Endothelial cell of umbilical vein (primary cell): ENCODE measurements at places on chromosomes 13 and 19. TPM values are rescaled to one million over a fixed set of nuclear protein-coding genes. Genes with fewer than 3 reads are reported as not detected.

Gene AMER2
- not detected in 2 replicates for polyA plus RNA-seq

Gene TINCR
- 0.01 TPM in 1 of 2 replicates, not detected in the other for polyA plus RNA-seq

Gene KLK2
- not detected in 2 replicates for polyA plus RNA-seq

Gene RRAS
- 250 and 329 TPM in 2 replicates for polyA plus RNA-seq

Gene SIGLECL1
- not detected in 2 replicates for polyA plus RNA-seq

Gene ENOX1
- 0.17 and 0.19 TPM in 2 replicates for polyA plus RNA-seq

- peak overlapping the region; percentile 58 for H3K27ac ChIP-seq
- no peak overlapping the region for H3K4me3 ChIP-seq
- H3K27me3 ChIP-seq, result no peaks in the 10 kb centered on the region
- DNase-seq, result peak; percentile 77
- peaks cover 28% of the 10 kb centered on the region for H3K4me1 ChIP-seq
- H3K36me3 ChIP-seq, result peaks cover 3% of the 10 kb centered on the region
Observed at GRCh38 chr13:28449826-28450773, 44.8 kb downstream of the FLT1 start.

- no peaks in the 10 kb centered on the region for H3K27me3 ChIP-seq
- H3K27ac ChIP-seq, result no peak overlapping the region
- peaks cover 9% of the 10 kb centered on the region for H3K4me1 ChIP-seq
- H3K36me3 ChIP-seq, result peaks cover 30% of the 10 kb centered on the region
- H3K4me3 ChIP-seq, result no peak overlapping the region
Observed at GRCh38 chr19:44882063-44882462, 9.0 kb upstream of the TOMM40 start.

DNA sequence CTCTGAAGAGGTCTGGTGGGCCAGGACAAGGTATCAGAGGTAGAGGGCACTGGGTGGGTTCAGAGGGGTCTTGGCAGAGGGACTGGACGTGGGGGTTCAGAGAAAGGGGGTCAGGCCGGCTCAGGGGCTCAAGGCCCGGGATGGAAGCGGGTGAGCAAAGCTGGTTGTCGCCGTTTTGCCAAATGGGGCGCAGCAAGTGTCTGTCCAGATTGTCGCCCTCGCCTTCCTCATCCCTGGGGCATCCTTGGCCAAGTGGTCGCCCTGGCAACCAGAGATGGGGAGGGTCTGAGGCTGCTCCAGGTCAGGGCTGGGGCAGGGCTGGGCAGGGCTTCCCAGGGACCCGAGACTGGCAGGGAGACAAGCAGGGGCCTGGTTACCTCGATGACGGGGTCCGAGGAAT lies 6.8 kb downstream of the DOHH start:
- no peaks in the 10 kb centered on the region for H3K4me1 ChIP-seq
- H3K27me3 ChIP-seq, result no peaks in the 10 kb centered on the region
- no peak overlapping the region for H3K4me3 ChIP-seq
- no peak overlapping the region for H3K27ac ChIP-seq
- DNase-seq, result no peak

DNA sequence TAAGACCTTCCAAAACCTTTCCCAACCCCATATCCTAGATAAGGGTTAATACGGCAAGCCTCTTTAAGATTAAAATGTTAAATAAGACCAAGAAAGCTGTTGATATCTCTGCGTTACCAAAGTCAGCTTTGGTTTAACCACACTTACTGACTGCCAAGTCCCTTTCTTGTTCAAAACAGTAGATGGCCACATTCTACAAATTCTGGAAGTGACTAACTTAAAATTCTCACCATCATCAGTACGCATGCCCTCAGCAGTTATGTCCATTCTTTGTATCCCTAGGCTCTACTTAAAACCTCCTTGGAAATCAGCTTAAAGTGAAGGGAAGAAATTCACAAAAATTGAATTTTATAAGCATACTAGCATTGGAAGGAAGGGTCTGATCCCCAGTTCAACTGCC lies 23.6 kb downstream of the SOHLH2 start:
- H3K27me3 ChIP-seq, result no peaks in the 10 kb centered on the region
- no peak overlapping the region for H3K27ac ChIP-seq
- H3K4me3 ChIP-seq, result no peak overlapping the region
- no peak for DNase-seq
- no peaks in the 10 kb centered on the region for H3K4me1 ChIP-seq

- peaks cover 24% of the 10 kb centered on the region for H3K36me3 ChIP-seq
- DNase-seq, result no peak
- no peaks in the 10 kb centered on the region for H3K4me1 ChIP-seq
- no peak overlapping the region for H3K27ac ChIP-seq
- H3K4me3 ChIP-seq, result no peak overlapping the region
Observed at GRCh38 chr13:110449219-110450015, 112.1 kb downstream of the RAB20 start.

- no peak overlapping the region for H3K27ac ChIP-seq
- no peaks in the 10 kb centered on the region for H3K4me1 ChIP-seq
- no peak for DNase-seq
- H3K36me3 ChIP-seq, result no peaks in the 10 kb centered on the region
Observed at GRCh38 chr13:76645632-76646031, 240.6 kb downstream of the KCTD12 start.

GRCh38 chr13:44313674-44314073 lies 60.0 kb upstream of the SERP2 start:
- H3K4me1 ChIP-seq, result peaks cover 23% of the 10 kb centered on the region
- peak overlapping the region; percentile 81 for H3K27ac ChIP-seq
- no peak overlapping the region for H3K4me3 ChIP-seq
- DNase-seq, result peak; percentile 76
- no peaks in the 10 kb centered on the region for H3K27me3 ChIP-seq

- H3K27ac ChIP-seq, result no peak overlapping the region
- peaks cover 15% of the 10 kb centered on the region for H3K4me1 ChIP-seq
- peak overlapping the region; percentile 27 for H3K4me3 ChIP-seq
- peaks cover 72% of the 10 kb centered on the region for H3K27me3 ChIP-seq
Observed at GRCh38 chr13:27954406-27954851, 14.7 kb downstream of the CDX2 start.

- DNase-seq, result no peak
- H3K27me3 ChIP-seq, result no peaks in the 10 kb centered on the region
- no peak overlapping the region for H3K27ac ChIP-seq
- peaks cover 5% of the 10 kb centered on the region for H3K4me1 ChIP-seq
Observed at GRCh38 chr13:113754242-113754641, 4.8 kb upstream of the TMEM255B start.

DNA sequence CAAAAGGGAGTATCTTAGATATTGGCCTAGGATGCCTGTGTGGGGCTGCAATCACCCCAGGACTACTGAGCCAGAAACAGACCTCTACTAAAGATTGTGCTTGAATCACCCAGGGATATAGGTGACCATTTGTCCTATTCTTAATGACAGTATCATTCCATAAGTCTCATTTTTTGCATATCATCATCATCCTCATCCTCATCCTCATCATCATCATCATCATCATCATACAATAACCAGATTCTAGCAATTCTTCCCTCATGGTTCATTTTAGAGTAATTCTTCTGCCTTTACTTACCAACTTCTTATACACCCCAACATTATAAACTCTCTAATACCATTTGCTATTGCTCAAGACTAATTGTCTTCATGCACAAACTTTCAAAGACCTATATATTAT lies 226.6 kb downstream of the B3GLCT start:
- H3K36me3 ChIP-seq, result no peaks in the 10 kb centered on the region
- no peak overlapping the region for H3K27ac ChIP-seq
- peaks cover 7% of the 10 kb centered on the region for H3K4me1 ChIP-seq
- DNase-seq, result no peak

- H3K4me3 ChIP-seq, result no peak overlapping the region
- no peaks in the 10 kb centered on the region for H3K36me3 ChIP-seq
- peaks cover 17% of the 10 kb centered on the region for H3K4me1 ChIP-seq
- no peak for DNase-seq
- no peaks in the 10 kb centered on the region for H3K27me3 ChIP-seq
Observed at GRCh38 chr19:38736413-38737280, 7.6 kb downstream of the CAPN12 start.

DNA sequence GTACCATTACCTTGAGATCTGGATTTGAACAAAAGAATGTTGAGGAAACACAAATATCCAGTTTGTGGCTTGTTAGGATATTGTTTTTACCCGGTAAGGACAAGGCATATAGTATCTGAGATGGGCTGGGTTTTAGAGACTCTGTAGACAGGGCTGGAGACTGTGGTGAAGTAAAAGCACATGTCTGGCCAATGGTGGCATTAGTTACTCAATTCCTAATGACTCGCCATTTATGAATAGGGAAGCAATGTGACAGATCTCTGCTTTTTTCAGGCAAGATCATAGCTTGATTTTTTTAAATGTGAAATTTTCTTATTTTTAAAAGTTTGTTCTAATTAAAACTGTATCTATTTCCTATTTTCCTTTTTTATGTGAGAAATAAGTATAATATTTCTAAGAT lies 371.1 kb upstream of the SPRY2 start:
- H3K4me1 ChIP-seq, result no peaks in the 10 kb centered on the region
- H3K27ac ChIP-seq, result no peak overlapping the region
- no peaks in the 10 kb centered on the region for H3K36me3 ChIP-seq
- no peak overlapping the region for H3K4me3 ChIP-seq

DNA sequence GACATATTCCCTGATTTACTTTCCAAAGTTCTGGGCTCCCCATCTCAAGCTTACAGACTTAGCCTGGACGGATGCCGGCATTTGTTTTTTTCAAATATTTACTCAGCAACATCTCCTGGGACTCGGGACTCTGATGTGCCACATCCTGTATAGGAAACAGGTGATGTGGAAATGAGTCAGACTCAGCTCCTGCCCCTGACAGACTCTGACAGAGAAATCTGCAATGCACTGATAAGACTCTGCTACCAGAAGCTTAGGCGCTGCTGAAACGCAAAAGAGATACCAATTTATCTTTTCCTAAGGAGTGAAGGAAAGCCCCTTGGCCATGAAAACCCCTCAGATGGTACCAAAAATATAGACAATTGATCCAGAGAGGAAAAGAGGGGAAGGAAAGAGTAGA lies 16.2 kb downstream of the LAIR2 start:
- H3K4me1 ChIP-seq, result peaks cover 41% of the 10 kb centered on the region
- peak; percentile 68 for DNase-seq
- peak overlapping the region; percentile 88 for H3K27ac ChIP-seq
- H3K4me3 ChIP-seq, result no peak overlapping the region
- H3K27me3 ChIP-seq, result no peaks in the 10 kb centered on the region
- no peaks in the 10 kb centered on the region for H3K36me3 ChIP-seq
